ENCODE measurements at places on chromosomes 3 and 15.

- no peak for DNase-seq
Measured at GRCh38 chr3:24662449-24663345, 168.0 kb upstream of the THRB start.

DNA sequence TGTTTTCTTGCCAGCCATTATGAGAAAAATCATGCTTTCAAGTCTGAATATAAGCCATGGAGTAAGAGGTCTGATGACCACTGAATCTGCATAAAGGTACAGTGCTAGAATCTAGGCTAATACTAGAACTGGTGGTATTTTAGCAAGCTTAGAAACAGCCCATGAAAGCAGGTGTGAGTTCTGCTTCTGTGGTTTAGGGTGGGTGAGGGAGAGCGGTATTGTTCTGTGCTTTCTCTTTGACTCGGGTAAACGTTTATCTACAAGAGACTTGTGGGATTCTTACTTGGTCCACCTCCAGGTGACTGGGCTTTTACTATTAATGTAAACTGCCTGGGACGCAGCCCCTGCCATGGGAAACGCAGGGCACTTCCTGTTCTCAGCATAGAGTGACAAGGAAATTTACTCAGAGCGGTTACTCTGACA is 55.2 kb downstream of the PGPEP1L start:
- no peak for DNase-seq

- DNase-seq, result no peak
Measured at GRCh38 chr3:126745760-126746394, 41.8 kb downstream of the CHCHD6 start.

- DNase-seq, result no peak
Measured at GRCh38 chr3:13023971-13024764, 49.1 kb downstream of the IQSEC1 start.

DNA sequence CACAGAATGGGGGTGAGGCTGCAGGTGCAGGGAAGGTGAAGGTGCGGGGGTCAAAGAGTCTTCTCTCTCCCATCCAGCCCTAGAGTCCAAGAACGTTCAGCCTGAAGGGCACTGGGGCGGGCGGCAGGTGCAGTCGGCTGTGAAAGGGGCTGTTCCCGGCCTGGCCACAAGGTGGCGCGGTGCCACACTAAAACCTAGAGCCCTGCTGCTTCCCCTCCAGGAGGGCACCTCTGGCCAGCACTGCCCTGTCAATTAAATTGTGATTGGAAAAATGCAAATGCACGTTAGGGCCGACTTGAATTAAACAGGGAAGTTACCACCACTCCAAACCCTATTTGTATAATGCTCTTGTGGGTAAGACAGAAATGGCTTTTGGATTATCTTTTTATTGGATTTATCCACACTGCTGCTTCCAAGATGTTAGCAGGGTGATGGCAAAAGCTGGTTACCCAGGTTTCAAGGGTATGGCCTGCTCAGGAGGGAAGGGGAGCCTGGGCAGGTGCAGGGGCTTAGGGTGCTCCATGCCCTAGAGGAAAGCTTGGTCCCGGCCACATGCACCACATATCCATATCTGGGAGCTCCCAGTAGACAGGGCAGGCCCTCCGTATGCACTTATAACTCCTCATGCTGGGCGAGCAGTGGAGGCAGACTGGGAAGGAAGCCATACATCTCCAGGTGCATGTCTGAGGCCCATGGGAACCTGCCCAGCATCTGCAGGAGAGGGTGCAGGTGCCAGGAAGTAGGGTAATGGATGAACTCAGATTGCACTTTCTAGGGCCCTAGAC is 119.8 kb downstream of the ADCY5 start:
- peak; percentile 37 for DNase-seq

GRCh38 chr3:197171481-197172067 is 126.8 kb downstream of the DLG1 start:
- no peak for DNase-seq

GRCh38 chr15:74790080-74790916 is 8.4 kb downstream of the CSK start:
- no peak for DNase-seq

- DNase-seq, result no peak
Measured at GRCh38 chr3:50457988-50458387, 45.4 kb downstream of the CACNA2D2 start.

GRCh38 chr15:27889258-27889657 is 209.9 kb downstream of the OCA2 start:
- no peak for DNase-seq

DNA sequence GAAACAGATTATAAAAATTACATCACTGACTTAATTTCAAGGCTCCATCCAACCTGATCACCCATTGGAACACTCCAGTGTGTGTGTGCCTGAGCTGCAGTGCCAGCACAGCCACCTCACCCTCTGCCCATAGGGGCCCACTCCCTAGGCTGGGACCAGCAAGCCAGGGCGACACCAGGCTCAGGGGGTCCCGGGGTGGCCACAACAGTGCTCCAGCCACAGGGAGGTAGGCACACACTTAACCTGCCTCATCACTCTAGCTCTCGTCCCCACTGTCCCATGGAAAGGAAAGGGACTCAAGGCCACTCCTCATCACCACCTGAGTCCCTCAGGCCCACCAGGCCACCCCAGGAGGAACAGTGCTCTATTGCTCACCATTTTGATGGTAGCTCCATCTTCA is 24.9 kb downstream of the ZXDC start:
- no peak for DNase-seq

DNA sequence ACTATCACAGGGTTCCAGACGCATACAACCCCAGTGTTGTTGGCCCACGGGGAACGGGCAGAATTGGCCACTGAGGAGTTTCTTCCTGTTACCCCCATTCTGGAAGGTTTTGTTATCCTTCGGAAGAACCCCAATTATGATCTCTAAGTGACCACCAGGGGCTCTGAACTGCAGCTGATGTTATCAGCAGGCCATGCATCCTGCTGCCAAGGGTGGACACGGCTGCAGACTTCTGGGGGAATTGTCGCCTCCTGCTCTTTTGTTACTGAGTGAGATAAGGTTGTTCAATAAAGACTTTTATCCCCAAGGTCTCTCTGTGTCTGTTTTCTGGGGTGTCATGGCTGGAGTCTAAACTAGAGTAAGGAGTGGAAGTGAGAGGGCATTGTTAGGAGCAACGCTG is 5.7 kb upstream of the EIF4G1 start:
- no peak for DNase-seq

GRCh38 chr3:150760431-150761200 is 2.4 kb downstream of the SIAH2 start:
- no peak for DNase-seq

DNA sequence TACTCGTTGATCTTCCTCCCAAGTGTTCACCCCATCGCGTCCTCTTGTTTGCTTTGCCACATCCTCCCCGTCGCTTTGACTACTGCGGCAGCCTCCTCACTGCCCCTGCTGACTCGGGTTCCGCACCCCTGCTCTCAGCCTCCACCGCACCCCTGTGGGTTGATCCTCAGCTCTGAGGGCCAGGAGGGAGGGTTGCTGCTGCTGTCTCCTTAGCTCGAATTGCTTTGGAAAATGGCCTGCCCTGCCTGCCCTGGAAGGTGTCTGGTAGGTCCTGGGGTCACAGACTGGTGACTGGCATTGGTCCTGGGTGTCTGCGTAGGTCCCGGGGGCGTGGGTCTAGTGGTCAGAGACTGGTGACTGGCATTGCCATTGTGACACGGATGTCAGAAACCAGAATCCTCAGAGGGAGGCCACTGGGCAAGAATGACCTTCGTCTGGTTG is 9.4 kb downstream of the MUC4 start:
- DNase-seq, result no peak

GRCh38 chr3:71520161-71521020 is 63.1 kb downstream of the FOXP1 start:
- DNase-seq, result no peak

- no peak for DNase-seq
Measured at GRCh38 chr3:195005759-195006510, 265.0 kb downstream of the XXYLT1 start.

DNA sequence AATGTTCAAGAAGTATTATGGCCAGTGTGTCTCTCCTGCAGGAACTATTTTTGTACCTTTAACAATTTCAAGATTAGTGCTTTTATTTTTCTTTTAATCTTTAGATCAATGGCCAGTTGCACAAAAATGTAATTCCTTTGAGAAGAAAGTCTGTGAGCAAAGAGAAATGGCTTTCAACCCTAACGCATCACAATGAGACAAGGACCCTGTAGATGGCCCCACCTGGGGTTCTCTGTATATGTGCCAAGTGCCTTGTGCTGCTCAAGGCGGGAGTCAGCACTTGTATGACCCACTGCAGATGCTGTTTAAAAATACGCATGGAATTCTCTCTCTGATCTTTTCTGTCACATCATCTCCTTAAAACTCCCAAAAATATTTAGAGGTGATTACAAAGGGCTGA is 453.4 kb downstream of the OCA2 start:
- DNase-seq, result no peak

GRCh38 chr3:114741066-114741465 is 406.0 kb downstream of the ZBTB20 start:
- no peak for DNase-seq

DNA sequence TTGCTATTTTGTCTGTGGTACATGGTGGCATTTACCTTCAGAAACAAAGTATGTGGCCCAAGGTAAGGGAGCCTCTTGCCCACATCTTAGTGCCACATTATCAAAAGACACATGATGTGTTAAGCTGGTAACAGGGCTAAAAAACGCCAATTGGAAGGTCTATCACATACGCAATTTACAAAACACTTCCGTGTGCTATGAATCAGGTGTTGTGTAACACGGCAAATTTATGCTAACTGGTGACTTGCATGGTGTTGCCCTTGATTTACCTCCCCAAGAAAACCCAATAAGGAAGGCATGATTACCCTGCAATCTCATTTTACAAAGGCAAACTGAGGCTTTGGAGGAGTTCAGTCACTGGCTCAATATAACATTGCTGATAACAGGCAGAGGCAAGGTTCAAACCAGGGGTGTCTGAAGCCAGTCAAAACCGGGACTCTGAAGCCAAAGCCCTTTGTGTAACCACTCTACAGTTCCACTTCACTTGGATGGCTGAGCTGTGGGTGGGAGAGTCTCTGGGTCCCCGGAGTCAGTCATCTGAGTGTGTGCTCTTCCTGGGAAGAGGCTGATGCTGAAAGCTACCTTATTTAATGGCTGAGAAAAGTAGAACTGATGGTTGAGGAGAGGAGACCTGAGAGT is 103.9 kb upstream of the BCL6 start:
- DNase-seq, result no peak

GRCh38 chr3:171049861-171050444 is 23.4 kb upstream of the SLC2A2 start:
- DNase-seq, result peak; percentile 45

GRCh38 chr3:194082743-194083636 is 53.0 kb upstream of the HES1 start:
- no peak for DNase-seq

DNA sequence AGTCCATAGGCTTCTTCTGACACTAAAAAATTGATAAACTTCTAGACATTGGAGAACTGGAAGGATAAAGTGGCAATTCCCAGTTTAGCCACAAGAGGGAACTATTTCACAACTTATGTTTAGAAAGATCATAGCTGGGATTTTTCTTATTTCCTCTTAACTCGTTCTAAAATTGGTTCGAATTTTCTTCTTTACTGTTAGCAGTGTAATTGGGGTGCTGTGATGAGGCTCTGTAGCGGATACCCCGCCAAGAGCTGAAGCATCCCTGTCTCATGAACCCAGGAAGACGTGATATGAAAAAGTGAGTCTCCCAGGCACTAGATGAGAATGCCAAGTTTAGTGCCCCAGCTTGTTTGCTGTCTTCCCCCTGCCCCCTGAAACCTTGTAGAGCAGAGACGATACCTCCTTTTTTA is 85.1 kb downstream of the PDCD6IP start:
- peak; percentile 23 for DNase-seq

GRCh38 chr3:28863186-28863585 is 417.7 kb upstream of the RBMS3 start:
- no peak for DNase-seq

DNA sequence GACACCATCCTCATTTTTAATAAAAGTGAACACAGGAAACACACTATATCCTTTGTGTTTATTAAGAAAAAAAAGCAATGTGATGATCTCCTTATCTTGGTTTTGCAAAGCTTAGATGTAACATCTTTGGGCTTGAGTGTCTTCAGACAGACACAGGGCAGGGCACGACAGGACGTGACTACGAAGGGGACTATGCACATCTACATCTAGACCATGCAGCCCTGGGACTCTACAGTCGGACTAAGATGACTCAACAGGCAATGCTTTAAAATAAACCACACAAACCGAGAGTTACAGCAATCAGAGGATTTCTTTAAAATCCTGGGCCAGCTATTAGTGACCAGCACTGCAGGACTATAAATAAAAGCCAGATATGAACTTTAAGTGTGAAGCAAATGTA is 22.8 kb upstream of the TM2D3 start:
- DNase-seq, result no peak

- no peak for DNase-seq
Measured at GRCh38 chr3:150203273-150203672, 204.8 kb upstream of the TSC22D2 start.

GRCh38 chr3:61015408-61015807 is 235.8 kb downstream of the FHIT start:
- DNase-seq, result no peak

DNA sequence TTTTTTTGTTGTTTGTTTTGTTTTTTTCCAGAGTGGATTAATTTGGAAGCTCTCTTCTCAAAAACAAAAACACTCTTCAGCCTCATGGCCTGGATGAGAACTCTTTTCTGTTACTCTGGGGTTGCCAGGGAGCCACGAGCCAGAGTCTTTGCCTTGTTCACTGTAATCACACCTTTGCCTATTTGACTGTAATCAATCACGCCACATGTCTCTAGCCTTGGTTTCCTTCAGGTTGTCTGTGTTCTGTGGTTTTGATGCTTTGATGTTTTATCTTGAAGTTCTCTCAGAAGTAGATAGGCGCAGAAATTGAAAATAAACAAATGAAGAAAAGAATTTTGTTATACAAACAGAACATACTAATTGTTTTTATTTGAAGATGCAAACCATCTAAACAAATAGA is 62.3 kb upstream of the IGF1R start:
- no peak for DNase-seq

GRCh38 chr3:4895838-4896237 is 83.4 kb upstream of the BHLHE40 start:
- DNase-seq, result no peak

DNA sequence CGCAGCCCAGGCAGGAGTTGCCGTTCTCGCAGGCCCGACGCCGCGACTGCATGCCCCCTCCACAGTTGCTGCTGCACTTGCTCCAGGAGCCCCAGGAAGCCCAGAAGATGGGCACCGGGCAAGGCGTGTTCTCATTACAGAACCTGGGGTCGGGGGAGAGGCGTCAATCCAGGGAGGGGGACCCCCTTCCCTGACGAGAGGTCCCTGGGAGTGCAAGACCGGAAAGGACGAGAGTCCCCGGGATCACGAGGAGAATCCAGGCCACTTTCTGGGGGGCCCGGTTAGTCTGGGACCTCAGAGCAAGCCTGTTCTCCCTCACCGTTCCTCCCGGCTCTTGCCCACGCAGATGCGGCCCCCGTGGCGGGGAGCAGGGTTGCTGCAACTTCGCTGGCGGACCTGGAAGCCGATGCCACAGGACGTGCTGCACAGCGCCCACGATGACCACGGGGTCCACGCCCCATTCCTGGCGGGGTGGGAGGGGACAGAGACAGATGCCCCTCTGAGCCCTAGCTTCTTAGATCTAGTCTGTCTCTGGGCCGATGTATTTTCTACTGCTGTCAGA is 113.9 kb downstream of the SEMA5B start:
- DNase-seq, result no peak

Measured in HCT116 (cell line).